ENCODE measurements at places on chromosomes 3 and 15.
A peak's percentile ranks its signal among the peaks of the same experiment; 100 is the strongest.

DNA sequence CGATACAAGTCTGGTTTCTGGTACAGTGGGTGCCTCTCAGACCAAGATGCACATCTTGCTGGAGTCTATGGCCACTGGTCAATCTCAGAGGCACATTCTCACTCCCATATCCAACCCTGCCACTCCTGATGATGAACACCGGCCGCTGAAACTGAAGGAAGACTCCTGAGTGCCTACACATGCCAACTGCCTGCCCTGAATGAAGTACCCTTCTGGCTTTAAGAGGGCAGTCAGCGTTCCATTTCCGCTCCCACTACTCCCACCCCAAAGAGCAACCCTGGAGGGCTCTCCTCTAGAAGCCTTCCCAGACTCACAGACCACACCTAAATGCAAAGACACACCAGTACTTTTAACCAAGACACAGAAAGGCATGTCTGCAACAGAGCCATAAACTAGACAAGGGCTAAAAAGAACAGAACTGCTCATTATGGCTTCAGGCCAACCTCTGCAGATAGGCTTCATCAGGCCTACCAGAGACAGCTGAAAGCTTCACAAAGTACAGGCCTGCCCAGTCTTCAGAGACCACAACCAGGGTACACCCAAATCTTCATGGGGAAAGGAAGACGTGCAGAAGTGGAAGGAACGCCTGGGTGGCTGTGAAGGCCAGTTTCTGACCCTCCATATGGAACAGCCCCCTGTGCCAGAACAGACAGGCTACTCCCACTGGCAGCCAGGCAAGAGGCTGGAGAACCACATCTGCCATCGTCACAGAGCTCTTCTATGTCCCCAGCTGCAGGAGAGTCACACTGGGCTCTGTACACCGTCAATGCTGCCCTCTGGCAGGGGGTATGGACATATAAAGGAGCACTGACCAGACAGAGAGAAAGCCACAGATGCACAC is 14.3 kb downstream of the ANP32A start:
- DNase-seq, result peak; percentile 5

GRCh38 chr3:99875929-99876841 is 58.5 kb downstream of the CMSS1 start:
- peak; percentile 82 for DNase-seq

GRCh38 chr3:120838441-120839091 is 69.4 kb upstream of the STXBP5L start:
- DNase-seq, result no peak

- DNase-seq, result no peak
These were observed 44.4 kb downstream of the COL6A5 start for GRCh38 chr3:130389743-130390478.

- no peak for DNase-seq
These were observed 410.6 kb downstream of the RAP2B start for GRCh38 chr3:153572654-153573053.

DNA sequence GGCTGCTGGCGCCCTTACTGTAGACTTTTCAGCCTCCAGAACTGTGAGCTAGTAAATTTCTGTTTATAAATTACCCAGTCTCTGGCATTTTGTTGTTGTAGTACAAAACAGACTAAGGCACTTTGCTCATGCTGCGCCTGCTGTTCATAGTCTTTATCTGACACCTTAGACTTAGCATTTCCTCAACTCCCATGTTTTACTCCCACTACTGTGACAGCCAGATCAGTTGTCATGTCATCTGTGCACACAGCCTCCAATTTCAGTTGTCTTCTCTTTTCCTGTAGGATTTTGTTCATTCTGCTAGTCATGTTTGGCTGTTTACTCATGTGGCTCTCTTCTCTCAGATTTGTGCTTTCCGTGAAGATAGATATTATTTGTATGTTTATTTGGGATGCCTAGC is 62.0 kb downstream of the TCF12 start:
- DNase-seq, result no peak

DNA sequence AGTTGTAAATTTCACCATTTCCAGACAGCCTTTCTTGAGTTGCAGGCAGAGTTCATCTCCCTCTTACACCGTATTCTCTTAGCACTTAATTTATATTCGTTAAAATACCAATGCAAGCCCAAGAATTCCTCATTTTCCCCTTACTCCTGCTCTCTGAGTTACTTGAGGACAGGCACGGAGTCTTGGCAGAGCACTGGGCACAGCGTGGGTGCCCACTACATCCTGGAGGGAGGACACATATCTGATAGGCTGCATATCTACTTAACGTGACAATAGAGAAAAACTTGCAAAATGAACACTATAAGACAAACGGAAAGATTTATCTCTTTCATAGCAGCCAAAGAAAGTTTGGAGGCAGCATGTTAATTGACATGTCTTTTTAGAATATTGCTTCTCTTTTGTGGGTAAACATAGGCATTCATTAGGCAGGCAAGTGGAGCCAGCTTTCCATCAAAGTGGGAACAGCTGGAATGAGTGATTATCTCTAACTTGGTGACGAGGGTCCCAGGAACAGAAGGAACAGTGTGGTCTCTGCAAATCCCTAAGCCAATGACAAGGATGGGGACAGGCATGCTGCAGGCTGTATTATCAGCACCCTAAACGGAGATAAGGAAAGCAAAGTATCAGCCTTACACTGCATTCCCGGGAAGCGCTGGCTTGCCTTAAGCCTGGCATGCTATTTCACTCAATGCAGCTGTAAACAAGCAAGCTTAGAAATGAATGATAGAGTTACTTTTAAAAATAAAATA is 116.5 kb downstream of the RTP4 start:
- DNase-seq, result no peak

DNA sequence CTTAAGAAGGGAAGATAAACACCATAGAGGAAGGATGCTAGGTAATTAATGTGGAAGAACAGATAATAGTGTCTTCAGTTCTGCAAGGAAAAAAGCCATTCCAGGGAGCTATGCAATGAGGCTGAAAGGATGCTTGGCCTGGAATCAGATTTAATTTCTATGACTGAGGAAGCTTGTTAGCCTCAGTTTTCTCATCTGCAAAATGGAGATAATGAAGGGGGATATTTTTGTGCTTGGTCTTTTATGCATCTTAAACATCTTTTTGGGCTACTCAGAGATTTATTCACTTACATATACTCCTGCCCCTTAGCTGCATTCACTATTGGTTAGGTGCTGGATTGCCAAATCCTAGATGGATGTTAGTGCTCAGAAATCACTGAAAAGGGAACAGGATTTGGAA is 16.7 kb downstream of the DNAJB11 start:
- DNase-seq, result no peak

- DNase-seq, result no peak
These were observed 62.5 kb upstream of the C15orf61 start for GRCh38 chr15:67458331-67459029.

DNA sequence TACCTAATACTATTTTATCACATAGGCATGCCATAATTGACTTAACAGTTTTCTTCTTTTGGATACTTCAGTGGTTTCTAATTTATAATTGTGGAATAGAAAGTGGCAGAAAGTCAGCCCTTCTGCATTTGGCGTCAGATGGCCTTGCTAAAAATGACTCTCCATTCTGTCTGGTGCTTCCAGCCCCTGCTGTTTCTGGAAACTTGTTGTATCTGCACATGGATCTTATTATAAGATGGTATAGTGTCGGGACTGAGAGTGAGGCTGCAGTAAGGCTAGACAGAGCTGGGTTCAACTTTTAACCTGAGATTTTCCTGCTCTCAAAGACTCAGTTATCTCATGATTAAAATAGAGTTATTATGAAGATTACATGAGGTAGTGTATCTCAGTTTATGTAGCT is 74.8 kb upstream of the WDR72 start:
- DNase-seq, result no peak

DNA sequence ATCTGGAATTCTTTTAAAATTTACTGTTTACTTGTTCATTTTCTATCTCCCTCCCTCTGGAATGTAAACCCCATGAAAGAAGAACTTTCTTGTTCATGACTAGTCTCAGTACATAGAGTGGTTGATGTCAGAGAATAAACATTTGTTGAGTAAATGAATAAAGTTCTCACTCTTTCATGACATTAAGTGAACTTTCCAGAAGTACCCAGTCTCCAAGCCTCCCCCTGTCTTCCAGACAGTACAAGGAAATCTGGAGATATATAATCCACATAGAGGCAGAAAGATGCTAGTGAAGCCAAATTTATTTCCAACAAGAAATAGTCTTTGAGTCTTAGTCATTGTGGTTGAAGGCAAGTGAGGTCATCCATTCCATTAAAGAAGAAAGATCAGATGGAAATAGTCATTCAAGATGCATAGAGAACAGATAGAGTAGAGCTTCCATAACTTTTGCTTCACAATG is 71.5 kb upstream of the GALNT15 start:
- DNase-seq, result no peak

GRCh38 chr3:14532691-14533456 is 7.3 kb downstream of the GRIP2 start:
- DNase-seq, result peak; percentile 78

DNA sequence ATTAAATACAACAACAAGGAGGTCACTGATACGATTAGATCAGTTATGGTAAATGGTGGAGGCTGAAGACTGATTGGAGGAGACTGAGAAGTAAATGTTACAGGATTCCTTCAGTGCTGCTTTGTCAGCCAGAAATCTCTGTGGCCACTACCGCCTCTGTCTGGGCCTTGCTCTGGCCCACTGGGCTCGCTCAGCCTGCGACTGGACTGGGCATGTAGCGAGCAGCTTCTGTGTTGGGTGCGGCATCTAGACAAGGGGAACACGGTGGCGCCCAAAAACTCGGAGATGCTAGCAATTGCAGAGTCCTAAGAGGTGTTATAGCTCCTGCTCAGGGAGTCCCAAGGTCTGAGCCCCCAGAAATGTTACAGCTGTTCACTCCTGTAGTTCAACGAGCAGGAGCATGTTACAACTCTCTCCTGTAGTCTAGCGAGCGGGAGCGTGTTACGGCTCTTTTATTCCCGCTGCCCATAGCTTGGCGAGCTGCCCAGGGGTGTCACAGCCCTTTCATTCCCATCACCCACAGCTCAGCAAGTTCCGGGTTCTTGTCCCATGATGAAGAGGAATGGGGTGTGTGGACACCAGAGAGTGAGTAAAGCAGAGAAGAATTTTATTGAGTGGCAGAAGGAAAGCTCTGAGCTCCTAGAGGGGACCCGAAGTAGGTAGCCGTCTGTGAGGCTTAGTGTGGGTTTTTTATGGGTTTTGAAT is 24.7 kb downstream of the SLC15A2 start:
- DNase-seq, result no peak

GRCh38 chr3:99066863-99067262 is 165.4 kb upstream of the DCBLD2 start:
- no peak for DNase-seq

- no peak for DNase-seq
These were observed 480 bp downstream of the CHRNA7 start for GRCh38 chr15:32030795-32031194.

- no peak for DNase-seq
These were observed 170.4 kb downstream of the P3H2 start for GRCh38 chr3:189950258-189950657.

DNA sequence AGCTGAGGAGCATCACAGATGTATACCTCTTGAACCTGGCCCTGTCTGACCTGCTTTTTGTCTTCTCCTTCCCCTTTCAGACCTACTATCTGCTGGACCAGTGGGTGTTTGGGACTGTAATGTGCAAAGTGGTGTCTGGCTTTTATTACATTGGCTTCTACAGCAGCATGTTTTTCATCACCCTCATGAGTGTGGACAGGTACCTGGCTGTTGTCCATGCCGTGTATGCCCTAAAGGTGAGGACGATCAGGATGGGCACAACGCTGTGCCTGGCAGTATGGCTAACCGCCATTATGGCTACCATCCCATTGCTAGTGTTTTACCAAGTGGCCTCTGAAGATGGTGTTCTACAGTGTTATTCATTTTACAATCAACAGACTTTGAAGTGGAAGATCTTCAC is 3.0 kb downstream of the CCR8 start:
- no peak for DNase-seq

GRCh38 chr3:128241741-128242140 is 88.5 kb downstream of the EEFSEC start:
- no peak for DNase-seq

DNA sequence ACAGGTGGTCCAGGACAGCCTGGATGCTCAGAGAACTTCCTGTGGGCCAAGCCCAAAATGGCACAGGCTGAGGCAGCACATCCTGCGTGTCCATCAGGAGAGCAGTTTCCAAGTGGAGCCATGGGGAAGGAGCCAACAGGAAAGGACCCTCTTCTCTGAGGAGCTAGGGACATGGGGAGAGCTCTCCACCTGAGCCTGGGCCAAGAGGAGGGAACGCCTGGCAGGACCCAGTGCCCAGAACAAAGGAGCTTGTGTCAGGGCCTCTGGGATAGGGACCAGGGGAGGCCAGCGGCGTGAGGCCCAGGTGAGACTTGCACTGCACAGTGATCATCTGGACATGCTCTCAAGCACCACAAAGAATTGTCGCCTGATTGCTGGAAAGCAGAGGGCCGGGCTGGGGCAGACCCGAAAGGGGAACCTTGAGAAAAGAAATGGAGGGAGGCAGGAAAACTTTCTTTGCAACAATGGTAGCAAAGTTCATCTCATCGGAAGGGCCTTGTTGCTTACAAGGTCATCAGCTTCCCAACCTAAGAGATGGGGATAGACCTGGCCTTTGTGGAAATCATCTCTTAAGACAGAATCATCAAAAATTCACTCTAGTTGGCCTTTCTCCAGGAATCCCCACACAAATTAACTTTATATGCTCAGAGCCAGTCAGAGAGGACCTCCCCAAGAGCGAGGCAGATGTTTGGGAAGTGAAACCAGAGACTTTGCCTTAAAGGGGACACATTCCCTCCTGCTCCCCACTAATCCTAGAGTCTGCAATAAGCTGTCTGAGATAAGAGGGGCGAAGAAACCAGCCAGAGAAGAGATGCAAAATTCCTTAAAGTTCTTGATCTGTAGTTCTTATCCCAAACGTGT is 47.7 kb upstream of the HES1 start:
- no peak for DNase-seq

DNA sequence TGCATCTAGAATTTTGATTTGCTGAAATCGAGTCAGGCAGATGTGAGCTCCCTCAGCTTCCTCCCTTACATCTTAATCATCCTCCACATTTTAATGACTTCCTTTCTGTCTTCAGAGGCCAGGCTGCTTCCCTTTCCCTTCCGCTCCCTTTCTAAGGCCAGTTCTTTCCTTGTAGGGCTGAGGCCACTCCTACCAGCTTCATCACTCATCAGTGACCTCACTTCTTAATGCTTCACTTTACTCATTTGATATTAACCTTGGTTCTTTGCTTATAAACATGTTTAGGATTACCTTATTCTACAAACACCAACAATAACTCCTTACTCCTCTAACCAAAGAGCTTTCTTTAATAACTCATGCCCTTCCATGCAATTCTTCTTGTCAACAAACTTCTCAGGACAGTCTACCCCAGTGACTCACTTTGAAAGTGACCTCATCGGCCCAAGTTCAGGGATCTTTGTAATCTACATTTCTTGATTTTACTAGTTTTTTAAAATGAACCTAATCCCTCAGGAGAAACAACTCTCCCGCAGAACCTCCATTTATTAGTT is 23.9 kb downstream of the ILDR1 start:
- DNase-seq, result no peak

GRCh38 chr3:47377186-47377585 is 3.6 kb upstream of the PTPN23 start:
- DNase-seq, result no peak

- DNase-seq, result no peak
These were observed 3.9 kb upstream of the PARP14 start for GRCh38 chr3:122676759-122677158.
